ENCODE measurements at places on chromosomes 2 and 18.
A peak's percentile ranks its signal among the peaks of the same experiment; 100 is the strongest.

GRCh38 chr18:45322343-45322742, 292.9 kb upstream of the SLC14A2 start:
- DNase-seq = no peak

DNA sequence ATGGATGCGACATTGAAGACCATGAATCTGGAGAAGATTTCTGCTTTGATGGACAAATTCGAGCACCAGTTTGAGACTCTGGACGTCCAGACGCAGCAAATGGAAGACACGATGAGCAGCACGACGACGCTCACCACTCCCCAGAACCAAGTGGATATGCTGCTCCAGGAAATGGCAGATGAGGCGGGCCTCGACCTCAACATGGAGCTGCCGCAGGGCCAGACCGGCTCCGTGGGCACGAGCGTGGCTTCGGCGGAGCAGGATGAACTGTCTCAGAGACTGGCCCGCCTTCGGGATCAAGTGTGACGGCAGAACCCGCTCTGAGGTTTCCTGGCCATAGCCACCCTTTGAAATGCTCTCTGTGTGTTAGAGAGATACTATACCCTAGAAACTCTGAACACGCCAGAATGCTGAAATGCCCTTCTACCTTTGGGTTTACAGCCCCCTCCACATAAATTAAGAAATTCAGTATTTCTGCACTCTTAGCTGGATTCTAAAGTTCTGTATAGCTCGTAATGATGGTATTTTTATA, 659 bp downstream of the CHMP1B start:
- DNase-seq = peak; percentile 59

DNA sequence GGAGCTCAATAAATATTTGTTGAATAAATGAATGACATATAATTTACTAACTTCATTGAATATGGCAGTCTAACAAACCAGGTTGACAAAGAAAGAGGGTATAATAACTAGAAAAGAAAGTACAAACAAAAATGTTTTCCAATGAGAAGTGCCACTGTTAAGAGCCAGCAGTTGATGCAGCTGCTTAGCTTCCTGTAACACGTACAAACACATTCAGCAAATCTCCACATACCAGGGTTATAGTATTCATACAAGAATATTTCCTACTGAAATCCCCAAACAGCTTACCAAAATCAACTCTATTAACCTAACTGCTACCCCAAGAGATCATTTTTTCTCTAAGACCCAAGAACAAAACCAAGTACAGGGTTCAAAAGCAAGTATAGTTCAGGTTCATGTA, 77.7 kb downstream of the THADA start:
- no peak for DNase-seq

GRCh38 chr2:174585657-174586252, 11.8 kb downstream of the WIPF1 start:
- no peak for DNase-seq

- DNase-seq = no peak
Measured at GRCh38 chr2:207375207-207375875, 154.4 kb upstream of the CREB1 start.

All from CD4-positive, alpha-beta T cell treated with Interleukin-12 subunit alpha and Interleukin-12 subunit beta, for 1 hour (primary cell).